ENCODE measurements at places on chromosomes 2 and 18.

DNA sequence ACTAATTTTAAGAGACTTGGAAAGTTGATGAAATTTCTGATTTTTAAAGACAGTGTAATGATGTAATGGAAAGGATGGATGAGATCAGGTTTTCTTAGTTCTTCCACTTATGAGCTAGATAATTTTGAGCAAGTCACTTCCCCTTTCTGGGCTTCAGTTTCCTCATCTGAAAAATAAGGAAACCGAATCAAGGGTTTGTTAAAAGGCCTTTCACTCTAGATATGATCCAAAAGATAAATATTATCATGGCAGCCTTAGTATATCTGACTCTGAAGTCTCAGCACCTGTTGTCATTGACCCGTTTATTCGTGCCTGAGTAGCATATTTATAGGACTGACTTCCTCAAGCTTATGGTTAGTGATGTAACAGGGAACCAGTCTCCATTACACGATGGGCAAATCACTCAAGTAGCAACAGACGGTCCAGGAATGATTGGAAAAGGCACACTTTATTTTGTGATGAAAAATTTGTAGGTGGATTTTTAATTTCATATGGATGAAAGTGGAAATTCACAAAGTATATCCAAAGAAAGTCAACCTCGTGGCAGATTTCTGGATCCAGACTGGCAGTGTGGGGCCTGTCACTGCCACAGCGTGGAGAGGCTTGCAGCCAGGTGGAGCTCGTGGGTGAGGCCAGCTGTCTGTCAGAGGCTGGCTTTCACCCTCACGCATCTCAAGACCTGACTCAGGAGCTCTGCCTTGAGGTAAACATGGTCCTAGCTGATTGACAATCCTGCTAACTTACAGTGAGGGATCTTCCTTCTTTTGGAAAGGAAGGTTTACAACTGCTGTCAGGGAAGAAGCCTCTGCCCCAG, 137.9 kb upstream of the CXCR4 start:
- DNase-seq: no peak

DNA sequence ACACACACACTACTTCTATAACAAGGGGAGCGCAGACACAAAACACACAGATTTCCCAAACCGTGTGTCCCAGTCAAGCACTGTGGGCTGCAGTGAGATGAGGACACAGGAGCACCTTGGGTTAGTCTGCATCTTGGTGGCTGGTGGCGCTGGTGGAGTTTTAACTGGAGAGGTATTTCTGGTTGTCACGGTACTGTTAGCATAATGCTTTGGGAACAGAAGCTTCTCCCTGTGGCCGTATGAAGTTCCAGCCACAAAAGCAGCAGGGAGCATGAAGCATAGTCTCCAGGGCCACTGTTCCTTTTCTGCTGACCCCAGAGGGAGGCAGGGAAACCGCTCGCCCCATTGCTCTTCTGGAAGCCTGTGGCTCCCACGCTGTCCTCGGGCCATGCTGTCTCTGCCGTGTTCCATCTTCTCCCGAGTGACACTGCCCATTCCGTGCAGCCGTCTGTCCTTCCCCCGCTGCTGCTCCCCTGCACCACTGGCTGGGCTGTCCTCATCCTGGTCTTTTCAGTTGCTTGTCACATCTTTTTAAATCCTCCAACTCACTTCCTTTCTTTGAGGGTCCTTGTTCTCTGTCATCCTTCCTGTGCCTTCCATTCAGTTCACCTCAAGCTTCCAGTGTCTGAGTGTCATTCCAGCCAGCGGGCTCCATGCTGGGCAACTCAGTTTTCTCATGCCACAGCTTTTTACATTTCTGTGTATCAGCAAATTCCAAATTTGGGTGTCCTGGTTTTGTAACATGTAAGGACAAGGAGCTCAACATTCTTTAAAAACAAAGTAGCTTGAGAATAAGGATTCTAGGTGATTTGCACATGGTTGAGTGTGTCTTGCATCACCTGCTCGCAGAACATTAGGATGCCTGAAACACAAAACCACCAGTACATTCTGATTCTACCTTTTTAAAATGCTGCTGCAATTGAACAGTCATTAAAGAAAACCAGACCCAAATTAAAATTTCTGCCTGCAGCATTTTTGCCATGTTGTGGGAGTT, 125.0 kb downstream of the MTCL1 start:
- no peak for DNase-seq

DNA sequence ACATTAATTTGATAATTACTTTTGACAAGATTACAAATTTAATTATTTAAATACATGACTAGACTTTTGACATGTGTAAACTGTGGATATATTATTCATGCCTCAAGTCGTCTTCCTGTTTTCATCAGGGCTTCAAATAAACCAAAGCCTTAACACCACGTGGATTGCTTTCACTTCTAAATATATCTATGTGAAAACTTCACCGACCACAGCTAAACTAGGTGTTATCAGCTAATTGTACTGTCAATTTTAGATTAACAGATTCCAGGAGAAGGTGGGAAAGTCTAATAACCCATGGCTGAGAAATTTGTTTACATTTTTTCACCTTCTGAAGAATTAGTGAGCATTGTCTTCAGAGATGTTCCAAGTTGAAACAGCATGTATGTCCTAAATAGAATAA, 494.7 kb upstream of the FAM98A start:
- no peak for DNase-seq

- no peak for DNase-seq
Measured at GRCh38 chr2:20457661-20458630, 11.1 kb downstream of the RHOB start.

DNA sequence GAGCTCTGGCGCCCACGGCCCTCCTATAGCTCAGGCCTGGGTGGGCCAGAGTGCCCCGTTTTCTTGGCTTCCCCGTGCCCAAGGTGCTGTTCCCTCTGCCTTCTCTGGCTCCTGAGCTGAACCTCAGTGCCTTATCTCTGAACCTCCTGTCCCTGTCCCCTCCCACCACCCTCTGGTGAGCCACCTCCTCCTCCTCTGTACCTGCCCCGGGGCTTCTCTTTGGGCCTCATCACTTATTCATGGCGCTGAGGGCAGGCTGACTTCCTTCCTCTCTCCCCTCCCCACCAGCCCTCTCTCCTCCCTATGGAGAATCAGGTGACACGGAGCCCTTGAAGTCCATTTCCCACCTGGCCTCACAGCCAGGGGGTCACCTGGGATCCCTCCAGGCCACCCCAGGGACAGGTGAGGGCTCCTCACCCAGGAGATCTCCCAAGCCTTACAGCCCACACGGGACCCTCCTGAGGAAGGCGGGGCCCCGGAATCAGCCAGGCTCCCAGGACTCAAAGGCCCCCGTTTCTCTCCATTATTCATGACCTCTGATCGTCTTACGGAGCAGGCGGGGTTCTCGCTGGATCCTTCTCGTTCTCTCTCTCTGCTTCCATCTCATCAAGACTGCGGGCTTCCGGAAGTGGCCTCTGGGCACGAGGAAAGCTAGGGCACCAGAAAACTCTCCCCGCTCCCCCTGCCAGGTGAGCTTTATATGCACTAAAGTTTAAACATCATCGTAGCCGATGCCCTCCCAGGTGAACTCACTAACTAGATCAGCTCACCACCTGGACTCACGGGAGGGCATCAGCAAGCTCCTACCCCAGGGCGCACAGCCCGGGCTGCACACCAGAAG, at the start of gene LOXHD1:
TSS of gene LOXHD1 (minus strand) at position 106 of the 841 bp plus-strand sequence. CDS start 187 bp downstream, outside the sequence.
- DNase-seq: no peak

- no peak for DNase-seq
Measured at GRCh38 chr18:49756671-49757362, 56.5 kb downstream of the ACAA2 start.

DNA sequence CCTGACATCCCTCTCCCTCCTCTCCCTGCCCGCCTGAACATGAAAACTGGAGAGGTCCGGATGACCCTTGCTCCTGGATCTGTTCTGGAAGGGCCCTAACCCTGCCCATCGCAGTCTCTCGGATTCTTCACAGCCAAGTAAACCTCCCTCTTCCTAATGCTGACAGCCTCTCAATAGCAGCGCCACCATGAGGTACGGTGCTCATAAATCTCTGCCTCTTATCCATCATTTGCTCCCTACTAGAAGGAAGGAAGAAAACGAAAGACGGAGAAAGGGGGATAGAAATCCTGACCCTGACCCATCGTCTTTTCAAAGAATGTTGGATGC, 257.9 kb downstream of the BCL11A start:
- no peak for DNase-seq

DNA sequence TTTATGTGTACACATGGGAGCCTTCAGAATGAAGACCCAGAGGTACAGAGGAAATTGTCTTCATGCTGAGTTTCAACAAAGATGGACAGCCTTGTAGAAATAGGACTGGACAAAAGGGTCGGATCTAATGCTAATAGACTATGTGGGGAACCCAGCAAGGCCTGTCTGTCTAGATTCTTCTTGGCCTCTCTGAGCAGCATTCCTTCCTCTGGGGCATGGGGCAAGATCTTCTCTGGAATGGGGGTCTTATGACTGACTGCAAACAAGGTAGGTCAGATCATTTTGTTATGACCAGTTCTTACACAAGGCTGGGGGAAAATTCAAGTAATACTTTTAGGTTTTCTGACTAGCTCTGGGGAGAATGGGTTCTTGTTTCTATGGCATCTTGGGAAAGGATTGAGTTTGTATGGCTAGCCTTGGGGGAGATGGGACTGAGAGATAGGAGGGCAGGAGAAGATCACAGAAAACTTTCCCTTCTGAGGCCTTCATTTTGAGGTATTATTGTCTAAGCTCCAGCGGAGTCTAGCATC, 14.3 kb downstream of the SPATA3 start:
- DNase-seq: no peak

DNA sequence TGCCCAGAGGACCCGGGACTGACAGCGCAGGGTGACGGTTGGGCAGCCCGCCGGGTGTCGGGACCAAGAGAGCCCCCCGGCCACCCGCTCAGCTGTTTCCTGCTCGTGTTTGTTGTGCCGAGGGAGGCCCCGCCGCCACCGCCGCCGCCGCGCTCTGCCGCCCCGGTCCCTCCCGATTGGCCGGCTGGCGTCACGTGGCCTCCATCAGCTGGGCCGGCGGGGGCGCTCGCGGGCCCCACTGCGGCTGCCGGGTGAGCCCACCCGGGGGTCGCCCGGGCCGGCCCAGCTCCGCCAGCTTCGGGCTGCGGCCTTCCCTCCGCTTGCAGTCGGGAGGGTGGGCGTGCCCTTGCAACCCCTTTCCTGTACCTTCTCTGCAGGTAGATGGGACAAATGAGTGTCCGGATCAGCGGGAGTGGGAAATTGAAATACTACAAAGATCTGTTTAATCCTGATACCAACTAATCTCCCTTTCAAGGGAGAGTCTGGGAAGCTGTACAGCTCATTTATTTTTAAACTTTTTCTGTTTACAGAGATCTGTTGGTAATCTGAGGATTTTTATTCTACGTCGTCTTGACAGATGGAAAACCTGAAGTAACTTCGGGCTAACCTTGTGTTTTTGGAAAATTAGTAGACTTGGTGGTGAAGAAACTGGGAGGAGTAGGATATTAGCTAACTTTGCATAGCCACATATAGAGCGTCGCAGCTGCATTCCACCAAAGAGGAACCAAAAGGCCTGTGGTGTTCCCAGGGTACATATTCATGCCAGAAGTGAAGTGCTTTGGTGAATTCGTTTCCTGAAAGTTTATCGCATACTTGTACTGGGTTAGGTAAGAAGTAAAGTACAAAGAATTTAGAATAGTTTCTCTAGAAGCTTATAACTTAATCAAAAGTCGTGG, 1.2 kb downstream of the YPEL5 start:
- peak; percentile 73 for DNase-seq

GRCh38 chr2:237422309-237422708, 8.3 kb upstream of the COL6A3 start:
- no peak for DNase-seq

GRCh38 chr2:227796045-227796711, 17.5 kb upstream of the CCL20 start:
- no peak for DNase-seq

DNA sequence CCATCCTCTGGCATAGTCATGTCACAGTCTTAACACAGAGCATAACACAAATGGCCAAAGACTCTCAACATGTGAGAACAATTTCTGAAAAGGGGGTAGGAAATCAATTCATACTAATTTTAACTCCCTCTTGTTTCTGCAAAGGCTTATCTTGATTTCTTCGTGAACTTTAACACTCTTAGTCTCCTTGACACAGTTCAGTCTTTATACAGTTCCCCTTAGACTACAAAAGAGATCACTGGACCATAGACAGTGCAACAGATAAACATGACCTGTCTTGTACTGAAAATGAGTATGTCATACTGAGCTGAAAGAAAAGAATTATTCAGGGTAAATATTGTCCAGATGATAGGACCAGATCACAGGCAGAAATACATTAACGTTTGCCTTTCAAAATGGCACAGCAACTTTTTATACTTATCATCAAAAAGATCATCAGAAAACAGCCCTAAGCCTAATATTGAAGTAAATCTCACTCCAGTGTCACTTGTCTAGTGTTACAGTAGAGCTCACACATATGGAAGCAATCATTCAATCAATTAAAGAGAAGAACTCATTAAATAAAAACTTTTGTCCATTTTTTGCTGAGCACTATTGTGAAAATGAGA, 56.4 kb upstream of the VRK2 start:
- DNase-seq: no peak

GRCh38 chr18:61196750-61197149, 136.5 kb upstream of the CDH20 start:
- no peak for DNase-seq

GRCh38 chr2:232576995-232577394, 26.5 kb downstream of the EIF4E2 start:
- DNase-seq: no peak

DNA sequence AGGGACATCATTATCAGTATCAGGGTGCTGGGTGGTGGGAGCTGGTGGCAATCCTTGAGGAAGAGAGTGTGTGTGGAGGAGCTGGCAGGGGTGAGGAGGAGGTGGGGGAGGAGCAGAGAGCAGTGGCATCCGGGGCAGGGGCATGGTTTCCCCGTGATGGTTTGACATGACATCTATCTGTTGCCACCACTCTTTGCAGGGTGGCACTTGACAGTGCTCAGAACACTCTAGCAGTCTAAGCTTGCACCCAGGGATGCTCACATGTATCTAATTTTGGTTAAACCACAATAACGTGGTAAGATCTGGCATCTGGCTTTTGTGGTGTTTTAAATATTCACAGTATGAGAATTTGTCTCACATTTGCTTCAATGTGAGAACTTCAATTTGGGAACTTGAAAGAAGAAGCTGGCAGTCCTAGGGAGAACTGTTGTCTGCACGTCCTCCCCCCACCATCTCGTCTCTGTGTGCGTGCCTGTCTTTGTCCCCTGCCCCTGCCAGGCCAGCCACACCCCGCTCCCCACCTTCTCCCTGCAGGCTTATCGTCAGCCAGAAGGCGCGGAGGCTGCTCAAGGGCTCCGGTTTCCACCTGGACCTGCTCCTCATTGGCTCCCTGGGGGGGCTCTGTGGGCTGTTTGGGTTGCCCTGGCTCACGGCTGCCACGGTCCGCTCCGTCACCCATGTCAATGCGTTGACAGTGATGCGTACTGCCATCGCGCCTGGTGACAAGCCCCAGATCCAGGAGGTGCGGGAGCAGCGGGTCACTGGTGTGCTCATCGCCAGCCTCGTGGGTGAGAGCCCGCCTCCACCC, 11.7 kb downstream of the SLC4A3 start:
- DNase-seq: no peak

GRCh38 chr2:157325786-157326185, at the start of gene ERMN:
Gene ERMN (minus strand): TSS chr2:157325824. CDS start chr2:157325642, 182 bp downstream.
- DNase-seq: no peak

DNA sequence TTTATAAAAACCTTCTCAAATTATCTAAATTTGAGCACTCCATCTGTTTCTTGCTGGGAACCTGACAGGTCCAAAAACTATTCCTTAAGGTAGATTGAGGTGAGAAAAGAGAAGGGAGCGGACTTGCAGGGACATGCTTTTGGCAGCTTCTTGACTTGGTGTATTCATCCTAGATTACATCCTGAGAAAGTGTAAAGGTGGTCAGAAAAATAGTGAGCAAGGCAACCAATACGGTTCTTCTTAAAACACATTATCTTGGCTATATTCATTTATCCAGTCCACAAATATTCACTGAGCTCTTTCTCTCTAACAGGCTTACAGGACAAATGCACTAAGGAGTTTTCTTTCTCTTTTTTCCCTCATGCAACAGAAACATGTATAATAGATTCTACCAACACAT, 230.0 kb downstream of the LRP1B start:
- no peak for DNase-seq

Data from stimulated activated CD4-positive, alpha-beta T cell treated with anti-CD3 and anti-CD28 coated beads, Interleukin-15, amount 100 ng/mL, for 48 hours (primary cell).